AG08396 (cell line): ENCODE measurements at places on chromosomes 12 and 14.

- peak; percentile 32 for DNase-seq
Observed at GRCh38 chr14:51652168-51653078, 713 bp downstream of the FRMD6 start.

- DNase-seq: no peak
Observed at GRCh38 chr12:102426599-102427542, 53.5 kb downstream of the IGF1 start.

DNA sequence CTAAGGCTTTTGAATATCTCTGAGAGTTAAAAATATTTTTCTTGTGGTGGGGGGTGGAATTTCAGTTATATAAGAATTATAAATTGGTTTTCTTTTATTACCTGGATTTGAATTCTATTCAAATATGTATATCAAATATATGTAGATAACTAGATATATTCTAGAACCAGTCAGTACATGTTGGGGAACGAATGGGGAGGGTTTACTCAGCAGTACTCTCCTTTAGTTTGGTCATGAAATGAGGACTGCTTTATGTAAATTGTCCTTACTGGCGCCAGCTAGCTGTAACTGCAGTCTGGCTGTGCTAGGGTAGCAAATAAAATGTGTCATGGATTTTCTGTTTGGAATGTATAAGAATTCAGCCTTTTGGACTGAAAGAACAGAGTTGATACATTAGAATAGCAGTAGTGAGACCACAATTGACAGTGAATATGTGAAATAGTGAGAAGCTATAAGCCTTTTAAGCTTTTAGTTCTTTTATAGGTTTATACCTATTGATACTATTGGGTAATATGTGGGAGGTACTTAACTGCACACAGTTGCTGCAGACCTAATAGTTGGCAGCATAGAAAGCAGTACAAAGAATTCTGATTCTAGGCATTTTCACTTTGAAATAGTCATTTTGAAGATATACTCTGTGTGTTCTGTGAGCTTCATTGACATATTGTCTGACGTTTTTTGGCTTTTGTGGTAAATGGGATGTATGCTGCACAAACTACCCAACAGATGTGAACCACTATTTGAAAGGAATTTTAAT, 29.0 kb downstream of the ATF7IP start:
- peak; percentile 14 for DNase-seq

DNA sequence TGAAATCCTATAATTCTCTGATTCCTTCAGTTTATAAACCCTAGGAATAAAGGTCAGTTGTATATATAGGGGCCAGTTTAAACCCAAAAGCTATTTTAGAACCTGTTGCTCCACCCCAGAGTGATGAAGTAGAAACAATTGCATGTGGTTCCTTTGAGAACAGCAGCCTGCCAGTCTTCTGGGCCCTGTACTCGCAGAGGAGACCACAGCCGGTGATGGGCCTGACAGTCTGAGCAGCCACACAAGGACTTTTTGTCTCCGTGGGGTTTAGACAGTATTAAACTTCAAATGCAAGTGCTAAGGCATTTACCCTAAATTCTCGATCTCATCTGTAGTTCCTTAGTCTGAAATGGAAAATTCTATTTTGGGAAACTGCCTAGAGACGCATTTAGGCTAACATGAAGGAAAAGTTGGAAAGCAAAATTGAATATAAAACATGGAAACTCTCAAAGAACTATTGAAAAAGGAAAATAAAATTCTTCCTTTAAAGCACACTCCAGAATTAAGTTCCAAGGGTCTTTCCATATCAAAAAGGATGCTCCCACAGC, 80.6 kb downstream of the PRICKLE1 start:
- no peak for DNase-seq

DNA sequence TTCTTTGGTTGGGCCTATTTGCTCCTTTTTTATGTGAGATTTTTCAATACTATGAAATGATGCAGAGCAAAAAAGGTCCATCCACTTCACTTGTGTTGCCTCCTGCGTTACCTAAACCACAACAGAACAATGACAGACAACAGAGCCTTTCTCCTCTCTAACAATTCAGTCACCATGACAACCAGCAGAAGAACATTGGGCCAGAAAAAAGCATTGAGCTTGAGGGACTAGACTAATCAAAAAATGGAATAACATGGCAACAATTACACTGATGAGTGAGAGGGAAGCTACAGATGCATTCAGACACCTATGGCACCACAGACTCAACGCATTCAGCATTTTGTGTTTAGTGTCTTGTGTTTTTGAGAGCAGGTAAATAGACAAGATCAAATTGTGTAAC, 44.6 kb upstream of the PTCSC3 start:
- DNase-seq: no peak

- no peak for DNase-seq
Observed at GRCh38 chr12:110922652-110923051, 2.3 kb upstream of the MYL2 start.

GRCh38 chr14:55267820-55268219, 3.4 kb upstream of the FBXO34 start:
- DNase-seq: peak; percentile 22

DNA sequence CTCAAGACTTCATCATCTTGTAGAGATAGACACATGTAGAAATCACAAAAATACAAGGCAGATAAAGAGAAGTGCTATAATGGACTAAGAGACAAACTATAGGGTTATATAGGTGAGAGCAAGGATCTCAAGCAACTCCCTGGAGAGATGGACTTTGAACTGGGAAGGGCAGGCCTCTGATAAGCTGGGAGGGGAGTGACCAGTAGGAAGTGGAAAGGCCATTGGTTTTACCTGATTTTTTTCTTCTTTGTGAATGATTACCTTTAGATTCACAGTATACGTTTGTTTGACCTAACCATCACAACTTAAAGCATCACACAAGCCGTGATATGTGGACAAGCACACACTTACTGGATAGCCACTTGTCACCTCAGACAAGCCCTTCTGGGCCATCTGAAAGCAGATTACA, 5.2 kb upstream of the TEP1 start:
- no peak for DNase-seq
